Stimulated activated CD4-positive, alpha-beta T cell treated with anti-CD3 and anti-CD28 coated beads, Interleukin-15, amount 100 ng/mL, for 1 hour (primary cell): ENCODE measurements at places on chromosomes 6 and 20.

GRCh38 chr20:63699466-63700198, 3.2 kb downstream of the TNFRSF6B start:
- no peak for DNase-seq

DNA sequence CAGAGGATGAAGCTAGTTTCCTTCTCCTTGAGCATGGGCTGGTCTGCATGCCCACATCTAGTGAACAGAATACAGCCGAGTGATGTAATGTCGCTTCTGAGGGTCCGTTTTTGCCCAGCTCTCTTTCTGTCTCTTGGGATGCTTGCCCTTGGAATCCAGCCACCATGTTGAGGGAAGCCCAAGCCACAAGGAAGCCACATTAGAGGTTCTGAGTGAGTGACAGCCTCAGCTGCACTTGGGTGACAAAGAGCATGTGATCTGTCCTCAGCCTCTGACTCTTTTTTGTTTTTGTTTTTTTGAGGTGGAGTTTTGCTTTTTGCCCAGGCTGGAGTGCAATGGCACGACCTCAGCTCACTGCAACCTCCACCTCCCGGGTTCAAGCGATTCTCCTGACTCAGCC, 100.6 kb upstream of the SALL4 start:
- no peak for DNase-seq

DNA sequence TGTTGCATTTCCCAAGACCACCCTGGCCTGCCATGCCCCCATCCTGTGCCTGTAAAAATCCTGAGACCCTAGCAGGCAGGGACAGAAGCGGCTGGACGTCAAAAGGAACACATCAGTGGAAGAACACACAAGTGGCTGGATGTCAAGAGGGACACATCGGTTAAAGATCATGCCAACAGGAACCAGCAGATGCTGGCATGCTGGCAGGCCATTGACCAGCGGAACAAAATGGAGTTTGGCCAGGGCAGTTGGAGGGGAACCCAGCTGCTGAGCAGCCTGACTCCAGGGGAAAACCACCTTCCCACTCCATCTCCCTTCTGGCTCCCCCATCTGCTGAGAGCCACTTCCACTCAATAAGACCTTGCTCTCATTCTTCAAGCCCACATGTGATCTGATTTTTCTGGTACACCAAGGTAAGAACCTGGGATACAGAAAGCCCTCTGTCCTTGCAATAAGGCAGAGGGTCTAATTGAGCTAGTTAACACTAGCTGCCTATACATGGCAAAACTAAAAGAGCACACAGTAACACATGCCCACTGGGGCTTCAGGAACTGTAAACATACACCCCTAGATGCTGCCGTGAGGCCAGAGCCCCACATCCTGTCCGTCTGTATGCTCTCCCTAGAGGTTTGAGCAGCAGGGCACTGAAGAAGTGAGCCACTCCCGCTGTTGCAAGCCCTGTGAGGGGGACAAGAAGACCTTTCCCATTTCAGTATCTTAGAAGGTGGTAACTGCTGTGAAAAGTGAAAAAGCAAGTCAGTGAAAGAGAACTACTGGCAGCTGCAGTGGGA, 4.2 kb upstream of the TSBP1 start:
- no peak for DNase-seq

DNA sequence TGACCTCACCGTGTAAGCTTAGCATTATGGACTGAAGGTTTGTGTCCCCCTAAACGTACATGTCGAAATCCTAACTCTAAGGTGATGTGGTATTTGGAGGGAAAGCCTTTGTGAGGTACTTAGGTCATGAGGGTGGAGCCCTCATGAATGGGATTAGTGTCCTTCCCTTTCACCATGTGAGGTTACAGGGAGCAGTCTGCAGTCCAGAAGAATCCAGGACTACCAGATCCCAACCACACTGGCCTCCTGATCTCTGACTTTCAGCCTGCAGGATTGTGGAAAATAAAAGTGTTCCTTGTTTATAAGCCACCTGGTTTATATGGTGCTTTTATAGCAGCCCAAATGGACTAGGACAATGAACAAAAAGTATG, 73.4 kb downstream of the ZBTB2 start:
- no peak for DNase-seq

DNA sequence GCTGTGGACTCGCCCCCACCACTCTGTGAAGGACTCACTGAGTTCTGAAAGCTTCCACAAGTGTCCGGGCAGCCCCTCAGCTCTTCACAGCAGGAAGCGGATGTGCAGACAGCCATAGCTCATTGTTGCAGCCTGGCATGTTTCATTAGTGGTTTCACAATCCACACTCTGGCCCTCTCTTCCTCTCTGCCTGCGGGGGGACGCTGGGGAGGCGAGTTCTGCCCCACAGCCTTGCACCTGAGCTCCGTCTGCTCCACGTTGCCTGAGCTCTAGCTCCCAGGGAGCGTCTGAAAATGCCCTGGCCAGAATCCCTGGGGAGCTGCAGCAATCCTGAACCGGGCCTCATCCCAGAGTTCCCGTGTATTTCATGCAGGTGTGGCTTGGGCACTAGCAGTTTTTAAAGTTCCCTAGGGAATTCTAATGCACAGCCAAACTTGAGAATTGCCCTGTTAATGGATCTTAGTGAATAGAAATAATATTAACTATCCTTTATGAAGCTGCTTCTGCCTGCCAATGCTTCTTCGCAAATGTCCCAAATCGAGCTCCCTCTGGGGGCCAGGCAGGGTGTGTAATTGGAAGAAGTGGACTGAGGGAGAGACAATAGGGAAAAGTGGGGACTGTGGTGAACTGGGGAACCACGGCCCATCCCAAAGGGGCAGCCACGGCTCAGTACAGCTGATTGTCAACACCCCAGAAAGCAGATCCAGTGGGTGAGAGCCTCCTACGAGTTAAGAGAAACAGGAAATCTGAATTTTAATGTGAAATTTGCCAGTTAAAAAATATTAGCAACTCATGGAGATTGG, 51.5 kb downstream of the CTCFL start:
- no peak for DNase-seq

GRCh38 chr6:127343809-127344659, 625 bp upstream of the ECHDC1 start:
- DNase-seq: no peak
